ENCODE measurements at places on chromosomes 12 and 14.

DNA sequence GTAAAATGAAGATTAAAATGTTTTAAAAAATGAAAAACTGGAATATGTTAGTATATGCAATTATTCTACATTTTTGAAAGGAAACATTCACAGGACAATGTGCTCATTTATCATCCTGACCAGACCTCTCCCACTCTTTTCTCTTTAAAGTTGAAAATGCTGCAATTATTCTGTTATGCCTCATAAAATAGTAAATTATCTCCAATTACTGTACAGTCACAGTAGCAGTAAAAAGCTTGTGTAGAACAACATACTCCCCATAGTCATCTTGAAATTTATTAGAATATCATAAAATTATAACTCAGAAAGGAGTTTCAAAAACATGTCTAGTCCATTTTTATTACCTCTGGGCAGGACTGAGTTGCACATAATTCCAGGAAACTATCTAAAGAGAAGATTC lies 250.3 kb downstream of the SYT1 start:
- no peak for DNase-seq

- DNase-seq, result no peak
These were observed 1.9 kb downstream of the PLEKHG3 start for GRCh38 chr14:64706119-64706592.

DNA sequence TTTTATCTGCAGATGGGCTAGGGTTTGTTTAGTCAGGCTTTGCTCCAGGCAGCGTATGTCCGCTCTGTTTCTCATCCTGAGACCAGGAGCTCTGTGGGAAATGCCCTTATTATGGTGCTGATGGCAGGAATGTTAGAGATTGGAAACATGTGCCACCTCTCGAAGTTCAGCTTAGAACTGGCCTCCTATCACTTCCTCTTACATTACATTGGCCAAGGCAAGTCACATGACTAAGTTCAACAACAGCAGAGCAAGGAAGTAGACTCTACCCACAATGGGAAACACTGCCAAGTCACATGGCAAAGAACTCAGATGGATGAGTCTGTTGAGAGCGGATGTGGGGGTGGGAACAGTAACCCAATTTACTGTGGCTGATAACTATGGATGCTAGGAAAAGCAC lies 161.9 kb upstream of the WSCD2 start:
- DNase-seq, result no peak

DNA sequence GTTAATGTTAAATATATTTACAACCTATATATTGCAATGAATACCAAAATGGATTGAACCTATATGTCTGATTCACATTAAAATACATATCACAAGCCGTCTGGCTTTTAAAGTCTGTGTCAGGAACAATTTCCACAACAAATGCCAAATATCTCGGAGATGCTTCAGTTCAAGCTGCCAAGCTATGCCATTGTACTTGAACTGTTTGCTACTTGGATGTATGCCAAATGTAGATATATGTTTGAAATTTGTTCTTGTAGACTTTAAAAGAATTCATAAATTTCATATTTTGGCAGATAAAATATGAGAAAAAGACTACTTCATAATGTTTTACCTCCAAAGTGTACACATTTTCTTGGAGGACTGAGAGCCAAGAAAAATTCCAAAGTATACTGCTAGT lies 37.0 kb downstream of the WASHC3 start:
- DNase-seq, result no peak

DNA sequence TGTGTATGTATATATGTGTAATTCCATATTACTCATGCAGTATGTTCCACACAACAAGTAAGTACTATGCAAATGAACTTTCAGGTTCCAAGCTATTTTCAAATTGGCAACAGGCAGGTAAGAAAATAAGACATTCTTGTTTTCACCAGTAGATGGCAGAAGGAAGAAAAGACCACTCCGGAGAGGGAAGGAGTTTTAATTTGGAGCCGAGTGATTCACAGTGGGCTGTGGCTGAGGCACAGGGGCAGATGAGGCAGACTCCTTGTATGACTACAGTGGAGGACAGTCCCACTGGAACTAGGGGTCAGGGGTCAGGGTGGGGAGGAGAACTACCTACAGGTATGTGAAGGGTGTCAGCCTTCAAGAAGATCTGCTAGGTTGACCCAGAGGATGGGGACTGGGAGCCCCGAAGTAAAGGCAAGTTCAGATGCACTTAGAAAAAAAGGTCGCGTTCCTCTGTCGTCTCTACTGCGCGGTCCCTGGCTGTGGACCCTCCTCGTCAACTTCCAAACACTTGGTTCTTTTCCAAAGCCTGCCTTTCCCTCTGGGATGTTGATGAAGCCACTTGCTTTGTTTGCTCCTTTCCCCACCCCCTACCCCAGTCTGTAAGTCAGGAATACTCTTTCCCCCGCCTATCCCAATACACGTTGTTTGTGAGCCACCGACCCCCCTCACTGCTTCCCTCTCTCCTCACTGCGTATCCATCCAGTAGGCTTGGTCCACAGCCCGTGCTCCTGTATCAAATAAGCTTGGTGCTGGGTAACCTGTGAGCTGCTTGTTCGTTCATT lies 24.1 kb downstream of the DDX47 start:
- peak; percentile 14 for DNase-seq

Measured in immature natural killer cell (primary cell).